ENCODE measurements at places on chromosomes 7 and 10.

- DNase-seq: no peak
Measured at GRCh38 chr7:143284591-143285469, at the start of gene TMEM139. Gene TMEM139, plus strand, starts transcription at chr7:143284958. Its CDS starts 1,000 bp downstream, at chr7:143285958.

DNA sequence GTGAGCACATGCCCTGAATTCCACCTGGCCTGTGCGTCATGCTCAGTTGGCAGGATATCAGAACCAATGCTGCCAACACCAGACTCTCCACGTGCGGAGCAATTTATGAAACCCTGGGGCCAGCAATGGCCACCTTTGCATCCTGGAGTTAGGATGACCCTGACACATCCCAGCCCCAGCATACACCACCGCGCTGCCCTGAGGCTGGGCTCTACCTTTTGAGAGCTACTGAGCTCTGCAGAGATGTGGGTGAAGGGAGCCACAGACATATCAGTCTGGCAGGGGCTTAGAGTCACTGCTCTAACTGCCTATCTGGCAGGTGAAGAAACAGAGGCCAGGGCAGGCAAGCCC is 41.9 kb downstream of the SYPL1 start:
- no peak for DNase-seq

- no peak for DNase-seq
Measured at GRCh38 chr10:19958787-19959186, 142.6 kb downstream of the PLXDC2 start.

DNA sequence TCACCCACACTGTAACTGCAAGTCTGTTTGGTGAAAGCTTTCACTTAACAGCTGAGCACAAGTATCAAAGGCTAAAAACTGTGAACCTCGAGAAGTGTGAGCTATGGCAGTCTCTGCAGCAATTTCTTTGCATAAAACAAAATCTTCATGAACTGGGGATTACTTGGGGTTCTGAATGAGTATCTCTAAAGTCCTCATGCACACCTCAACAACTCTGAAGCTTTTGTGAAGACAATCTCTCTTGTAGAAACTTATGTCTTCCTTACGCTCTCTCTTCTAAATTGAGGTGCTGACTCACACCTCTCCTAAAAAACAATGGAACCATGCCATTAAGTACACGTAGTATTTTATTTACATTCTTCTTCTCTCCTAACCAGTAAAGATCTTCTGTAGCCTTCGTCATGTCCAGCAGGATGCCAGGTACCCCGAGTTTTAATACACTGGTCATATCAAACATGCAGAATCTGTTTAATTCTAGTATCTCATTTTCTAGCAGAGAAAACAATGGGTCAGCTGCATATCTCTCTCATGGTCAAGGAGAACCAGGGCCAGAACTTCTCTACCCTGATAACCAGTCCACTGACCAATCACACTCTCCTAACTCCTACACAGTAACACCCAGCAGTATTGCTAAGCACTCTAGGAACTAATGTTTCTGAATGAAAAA is 76.9 kb downstream of the UBE2H start:
- no peak for DNase-seq

- no peak for DNase-seq
Measured at GRCh38 chr10:108090476-108091215, 926.1 kb upstream of the SORCS1 start.

DNA sequence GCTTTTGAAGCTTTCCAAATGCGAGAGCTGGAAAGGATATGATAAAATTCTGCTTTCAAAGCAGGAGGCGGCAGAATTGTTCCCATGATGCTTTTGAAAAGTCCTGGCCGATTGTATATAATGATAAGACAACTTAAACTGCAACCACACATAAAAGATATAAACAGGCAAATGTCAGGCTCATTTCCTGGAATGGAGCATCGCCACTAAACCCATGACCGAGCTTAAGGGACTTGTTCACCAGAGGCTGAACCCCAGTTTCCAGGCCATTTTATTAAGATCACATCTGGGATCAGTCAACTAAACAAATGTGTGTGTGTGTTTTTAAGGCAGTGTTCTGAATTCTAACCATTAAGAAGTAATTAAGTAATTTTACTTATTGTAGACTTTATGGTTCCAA is 131.6 kb downstream of the ITGA8 start:
- DNase-seq: no peak

- no peak for DNase-seq
Measured at GRCh38 chr7:23123007-23123406, 17.4 kb downstream of the KLHL7 start.

DNA sequence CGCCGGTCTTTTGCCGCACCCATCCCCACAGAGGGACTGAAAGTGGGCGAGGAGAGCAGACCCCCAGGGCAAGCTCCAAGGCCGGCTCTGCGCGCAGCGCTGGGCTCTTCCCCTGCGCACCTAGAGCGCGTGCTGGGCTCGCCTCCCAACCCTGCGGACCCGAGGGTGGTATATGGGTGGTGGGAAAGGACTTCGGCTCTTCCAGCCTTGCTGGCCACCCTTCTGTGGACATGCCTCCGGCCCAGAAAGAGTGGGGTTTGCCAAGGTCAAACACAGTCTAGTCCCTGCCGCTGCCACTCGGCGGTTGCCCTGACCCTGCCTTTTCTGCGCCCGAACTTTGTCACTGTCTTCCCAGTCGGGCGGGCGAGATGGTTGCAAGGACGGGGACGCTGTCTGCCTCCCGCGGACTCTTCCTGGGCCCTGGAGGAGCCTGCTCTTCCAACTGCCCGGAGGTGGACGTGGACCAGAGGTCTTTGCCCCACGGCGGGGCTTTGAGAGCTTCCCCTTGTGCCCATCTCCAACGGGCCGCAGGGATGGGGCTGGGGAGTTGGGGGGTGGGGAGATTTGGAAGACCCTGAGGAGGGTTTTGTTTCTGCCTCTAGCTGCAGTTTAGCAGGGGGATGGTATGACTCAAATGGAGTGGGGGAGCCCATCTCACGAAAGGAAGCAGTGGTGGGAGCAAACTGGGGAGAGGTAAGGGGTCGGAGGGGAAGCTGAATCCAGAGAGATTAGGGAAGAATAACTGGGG is 1.5 kb downstream of the ADCY1 start:
- no peak for DNase-seq

DNA sequence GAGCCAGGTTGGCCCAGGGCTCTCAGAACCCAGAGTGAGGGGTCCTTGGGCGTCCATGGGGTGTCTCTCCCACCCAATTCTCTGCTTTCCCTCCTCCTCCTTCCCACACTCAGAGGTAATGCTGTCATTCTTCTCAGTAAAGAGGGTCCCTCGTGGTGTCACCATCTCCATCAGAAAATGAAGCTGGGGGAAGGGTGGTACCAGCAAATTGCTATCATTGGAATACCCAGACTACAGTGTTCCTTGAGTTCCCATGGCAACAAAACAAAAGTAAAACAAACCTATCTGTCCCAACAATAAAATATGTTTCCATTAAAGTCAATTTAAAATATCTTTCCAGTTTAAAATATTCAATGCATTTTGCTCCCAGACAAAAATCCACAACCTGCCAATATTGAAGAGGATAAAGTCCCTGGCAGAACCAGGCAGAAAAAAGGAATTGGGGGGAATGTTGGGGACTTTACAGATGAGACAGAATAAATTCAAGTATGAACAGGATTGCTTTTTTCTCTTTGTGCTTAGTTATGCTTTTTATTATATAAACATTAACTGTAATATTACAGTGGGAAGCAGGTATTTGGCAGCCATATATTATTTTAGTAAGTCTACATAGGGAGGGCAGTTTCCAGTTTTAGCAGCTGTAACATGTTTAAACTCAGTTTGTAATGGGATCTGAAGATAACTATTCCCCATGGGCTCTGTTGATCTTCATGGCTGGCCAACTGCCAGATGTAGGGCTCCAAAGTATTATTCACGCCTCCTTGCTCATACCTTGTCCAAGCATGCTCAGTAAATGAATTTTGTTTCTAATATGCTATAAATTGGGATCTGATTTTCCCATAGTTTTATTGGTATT is 182.1 kb downstream of the ARID5B start:
- no peak for DNase-seq

DNA sequence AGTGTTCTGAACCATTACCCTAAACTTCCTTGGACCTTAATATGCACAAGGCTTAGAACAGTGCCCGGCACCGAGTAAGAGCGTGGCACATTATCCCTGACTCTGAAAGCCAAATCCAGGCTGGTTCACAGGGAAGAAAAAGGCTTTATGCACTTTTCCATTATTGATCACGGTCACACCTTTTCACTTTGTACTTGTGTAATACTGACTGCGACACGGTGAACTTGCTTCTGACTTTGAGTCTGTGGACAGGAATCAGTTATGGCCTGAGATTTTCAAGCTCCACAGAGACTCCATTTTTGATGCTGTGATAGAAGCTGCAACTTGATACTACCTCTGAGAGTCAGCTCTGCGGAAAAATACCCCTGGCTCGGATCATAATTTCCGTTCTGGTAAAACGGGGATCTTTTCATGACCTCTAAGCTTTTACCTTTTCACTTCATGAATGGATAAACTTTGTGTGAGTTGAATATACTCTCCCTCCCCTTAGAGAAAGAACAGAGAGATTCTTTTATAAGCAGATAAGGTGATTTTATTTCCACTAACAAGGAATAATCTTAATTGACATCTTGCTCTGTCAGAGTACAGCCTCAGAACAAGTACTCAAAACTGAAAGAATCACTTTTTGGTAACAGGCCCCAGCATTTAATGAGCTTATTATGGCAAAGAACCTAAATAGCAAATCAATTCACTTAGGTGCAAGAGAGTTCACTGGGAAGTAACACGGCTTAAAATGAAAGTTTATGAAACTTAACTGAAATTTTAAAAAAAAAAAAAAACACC is 88.8 kb downstream of the ELMO1 start:
- no peak for DNase-seq

- no peak for DNase-seq
Measured at GRCh38 chr10:103592186-103593021, 98.9 kb downstream of the NEURL1 start.

GRCh38 chr7:9890092-9890491 is 1083.6 kb upstream of the PHF14 start:
- no peak for DNase-seq

GRCh38 chr10:129755621-129756020 is 208.5 kb downstream of the EBF3 start:
- DNase-seq: peak; percentile 67

GRCh38 chr7:734214-734613 is 7.1 kb upstream of the PRKAR1B start:
- no peak for DNase-seq

DNA sequence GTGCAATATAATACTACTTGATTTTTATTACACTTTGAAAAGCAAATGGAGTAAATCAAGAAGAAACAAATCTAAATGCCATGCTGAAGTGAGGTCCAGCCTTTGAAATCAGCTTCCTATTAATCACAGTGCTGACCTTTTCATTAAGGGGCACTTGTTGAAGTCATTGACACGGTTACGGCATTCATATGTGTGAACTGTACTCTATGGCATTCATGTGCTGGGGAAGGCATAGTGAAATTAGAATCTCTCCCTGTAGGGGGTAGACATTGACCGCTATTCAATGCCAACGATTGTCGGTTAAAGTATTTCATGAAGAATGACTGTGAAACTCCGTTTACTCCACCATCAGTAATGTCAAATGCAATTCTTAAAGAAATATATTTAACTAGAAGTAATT is 296.1 kb upstream of the SEMA3A start:
- no peak for DNase-seq

- DNase-seq: no peak
Measured at GRCh38 chr7:36809510-36809909, 85.2 kb upstream of the AOAH start.

GRCh38 chr10:78875932-78876331 is 192.8 kb upstream of the ZMIZ1 start:
- no peak for DNase-seq

DNA sequence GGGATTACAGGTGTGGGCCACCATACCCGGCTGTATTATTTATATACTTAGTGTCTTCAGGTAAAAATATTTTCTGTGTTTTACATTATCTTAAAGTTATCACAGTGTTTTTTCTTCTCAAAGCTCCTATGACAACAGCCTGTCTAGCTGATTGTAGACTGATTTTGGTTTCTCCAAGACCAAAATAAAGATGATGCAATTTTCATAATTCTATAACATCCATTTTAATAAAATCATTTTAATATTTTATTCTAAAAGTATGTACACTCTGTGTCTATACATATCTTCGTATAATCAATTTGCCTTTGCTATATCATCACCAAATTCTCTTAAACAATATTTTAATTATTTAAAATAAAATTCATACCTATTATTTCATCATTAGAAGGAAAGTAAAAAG is 108.6 kb downstream of the TRIM24 start:
- no peak for DNase-seq

GRCh38 chr7:84009782-84010181 is 184.8 kb downstream of the SEMA3A start:
- no peak for DNase-seq

- no peak for DNase-seq
Measured at GRCh38 chr10:99921948-99922347, 87.8 kb downstream of the DNMBP start.
